Activated T-helper 17 cell treated with anti-CD3 and anti-CD28 coated beads, Interleukin-2, amount 50 U/mL, for 72 hours (primary cell): ENCODE measurements at places on chromosomes 13 and 19.

DNA sequence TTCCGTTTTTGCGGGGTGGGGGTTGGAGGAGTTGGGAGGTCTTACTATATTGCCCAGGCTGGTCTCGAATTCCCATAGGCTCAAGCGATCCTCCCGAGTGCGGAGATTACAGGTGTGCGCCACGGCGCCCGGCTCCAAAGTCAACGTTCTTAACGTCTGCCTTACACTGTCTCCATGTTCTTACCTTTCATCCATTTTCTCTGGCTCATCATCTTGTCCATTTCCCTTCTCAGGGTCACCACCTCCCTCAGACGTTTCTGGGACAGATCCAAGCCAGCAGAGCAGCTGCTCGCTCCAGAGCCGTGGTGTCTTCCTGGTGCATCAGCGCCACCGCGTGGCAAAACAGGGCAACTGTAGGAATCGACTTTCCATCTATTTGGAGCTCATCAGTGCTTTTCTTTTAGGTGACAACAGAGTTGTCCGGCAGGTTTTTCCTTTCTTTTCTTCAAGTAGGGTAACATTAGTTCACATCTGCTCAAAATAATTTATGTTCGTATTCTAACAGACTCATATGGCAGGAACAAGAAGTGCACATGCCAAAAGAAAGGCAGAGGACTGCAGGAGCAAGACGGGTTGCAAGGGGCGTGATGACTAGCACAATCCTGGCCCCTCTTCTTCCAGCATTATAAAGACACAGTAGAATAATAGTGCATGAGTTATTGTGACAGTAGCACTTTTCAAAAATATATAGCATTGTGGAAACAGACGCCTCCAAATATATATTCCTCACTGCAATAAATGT lies 103.1 kb upstream of the ABCC4 start:
- peaks cover 7% of the 10 kb centered on the region for H3K27me3 ChIP-seq
- H3K4me1 ChIP-seq = no peaks in the 10 kb centered on the region
- H3K27ac ChIP-seq = no peak overlapping the region
- no peaks in the 10 kb centered on the region for H3K36me3 ChIP-seq

DNA sequence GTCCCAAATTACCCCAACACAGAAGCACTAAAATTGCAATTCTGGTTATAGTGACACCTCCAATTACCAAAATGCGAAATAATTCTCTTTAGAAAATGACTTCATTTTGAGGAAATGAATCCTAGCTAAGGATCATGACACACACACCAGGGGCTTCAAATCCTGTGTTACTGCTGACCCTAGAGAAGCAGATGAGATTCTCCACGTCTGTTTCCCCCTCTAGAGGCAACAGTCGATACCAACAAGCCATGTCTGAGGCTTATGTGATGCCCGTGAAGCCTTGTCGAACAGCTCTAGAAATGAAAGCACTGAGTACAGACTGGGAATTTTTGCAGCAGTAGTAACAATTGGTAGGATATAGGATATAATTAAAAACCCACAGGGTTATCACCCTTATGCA lies 153.6 kb upstream of the TMTC4 start:
- H3K36me3 ChIP-seq = no peaks in the 10 kb centered on the region
- ATAC-seq = no peak
- H3K4me3 ChIP-seq = no peak overlapping the region
- no peak overlapping the region for H3K27ac ChIP-seq

- no peak overlapping the region for H3K4me3 ChIP-seq
- H3K27ac ChIP-seq = peak overlapping the region; percentile 50
- peaks cover 20% of the 10 kb centered on the region for H3K36me3 ChIP-seq
- no peaks in the 10 kb centered on the region for H3K27me3 ChIP-seq
- H3K4me1 ChIP-seq = peaks cover 11% of the 10 kb centered on the region
Measured at GRCh38 chr13:110882972-110883371, 31.9 kb downstream of the ANKRD10 start.

- peak overlapping the region; percentile 70 for H3K27ac ChIP-seq
- no peak for ATAC-seq
- H3K4me3 ChIP-seq = no peak overlapping the region
- no peaks in the 10 kb centered on the region for H3K36me3 ChIP-seq
Measured at GRCh38 chr13:40179445-40180281, 486.8 kb downstream of the FOXO1 start.

GRCh38 chr19:54207983-54208783 lies 7.5 kb downstream of the RPS9 start:
- peak overlapping the region; percentile 91 for H3K4me3 ChIP-seq
- peak; percentile 5 for ATAC-seq
- H3K27ac ChIP-seq = peak overlapping the region; percentile 73
- H3K36me3 ChIP-seq = peaks cover 91% of the 10 kb centered on the region
- peaks cover 45% of the 10 kb centered on the region for H3K4me1 ChIP-seq

DNA sequence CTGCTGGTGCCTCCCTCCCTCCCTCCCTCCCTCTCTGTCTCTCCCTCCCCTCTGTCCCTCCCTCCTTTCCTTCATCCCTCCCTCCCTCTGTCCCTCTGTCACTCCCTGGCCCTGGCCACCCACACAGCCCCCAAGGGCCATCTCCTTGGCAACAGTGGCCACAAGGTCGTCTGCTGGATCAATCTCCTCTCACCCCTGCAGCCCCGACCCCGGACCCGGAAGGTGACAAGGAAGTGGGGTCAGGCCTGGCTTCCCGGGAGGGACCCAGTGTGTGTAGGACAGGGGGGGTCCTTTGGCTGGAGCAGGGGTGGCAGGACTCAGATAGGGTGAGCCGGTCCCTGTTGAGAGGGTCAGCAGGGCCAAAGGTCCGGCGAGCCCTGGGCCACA lies 21.9 kb upstream of the TCF3 start:
- H3K4me1 ChIP-seq = no peaks in the 10 kb centered on the region
- ATAC-seq = no peak

DNA sequence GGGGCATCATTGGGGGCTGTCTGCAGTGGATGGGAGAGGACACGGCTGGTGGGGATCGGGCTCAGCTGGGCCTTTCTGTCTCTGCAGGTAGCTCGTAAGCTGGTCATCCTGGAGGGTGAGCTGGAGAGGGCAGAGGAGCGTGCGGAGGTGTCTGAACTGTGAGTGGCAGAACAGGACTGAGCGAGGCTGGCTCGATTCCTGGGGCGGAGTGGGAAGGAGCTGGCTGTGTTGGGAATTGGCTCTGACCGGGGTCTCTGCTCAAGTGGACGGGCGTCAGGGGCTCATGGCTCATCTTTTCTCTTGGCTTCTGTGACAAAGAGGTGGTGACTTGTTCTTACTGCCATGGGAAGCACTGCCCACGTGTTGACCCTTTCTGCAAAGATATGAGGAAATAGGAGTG lies 11.6 kb downstream of the TPM4 start:
- no peaks in the 10 kb centered on the region for H3K27me3 ChIP-seq
- H3K36me3 ChIP-seq = peaks cover 100% of the 10 kb centered on the region
- H3K4me1 ChIP-seq = peaks cover 14% of the 10 kb centered on the region
- H3K4me3 ChIP-seq = no peak overlapping the region

DNA sequence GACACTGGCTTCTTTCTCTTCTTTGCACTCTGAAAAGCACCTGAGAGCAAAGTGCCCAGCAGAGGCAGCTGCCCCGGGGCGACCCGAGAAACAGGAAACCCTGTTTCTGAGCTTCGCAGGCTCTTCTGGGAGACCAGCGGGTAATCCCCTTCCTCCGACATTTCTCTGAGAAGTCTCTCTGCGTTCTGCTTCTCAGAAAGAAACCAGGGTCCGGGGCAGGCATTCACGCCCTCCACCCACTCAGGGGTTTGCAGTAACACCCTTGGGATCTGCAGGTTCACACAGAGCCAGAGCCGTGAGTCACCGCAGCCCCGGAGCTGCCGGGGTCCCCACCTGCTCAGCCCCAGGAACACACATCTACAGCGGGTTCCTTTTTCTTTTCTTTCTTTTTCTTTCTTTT lies 86.0 kb downstream of the GADD45B start:
- H3K27ac ChIP-seq = peak overlapping the region; percentile 82
- H3K4me3 ChIP-seq = peak overlapping the region; percentile 82
- peaks cover 13% of the 10 kb centered on the region for H3K4me1 ChIP-seq
- ATAC-seq = peak; percentile 86

GRCh38 chr19:37977992-37978391 lies 71.0 kb downstream of the SIPA1L3 start:
- peaks cover 3% of the 10 kb centered on the region for H3K4me1 ChIP-seq
- no peaks in the 10 kb centered on the region for H3K27me3 ChIP-seq
- H3K36me3 ChIP-seq = no peaks in the 10 kb centered on the region
- no peak for ATAC-seq

- no peak overlapping the region for H3K27ac ChIP-seq
- H3K36me3 ChIP-seq = no peaks in the 10 kb centered on the region
- no peaks in the 10 kb centered on the region for H3K4me1 ChIP-seq
- ATAC-seq = no peak
- no peak overlapping the region for H3K4me3 ChIP-seq
Measured at GRCh38 chr13:33578786-33579185, 239.2 kb upstream of the RFC3 start.

DNA sequence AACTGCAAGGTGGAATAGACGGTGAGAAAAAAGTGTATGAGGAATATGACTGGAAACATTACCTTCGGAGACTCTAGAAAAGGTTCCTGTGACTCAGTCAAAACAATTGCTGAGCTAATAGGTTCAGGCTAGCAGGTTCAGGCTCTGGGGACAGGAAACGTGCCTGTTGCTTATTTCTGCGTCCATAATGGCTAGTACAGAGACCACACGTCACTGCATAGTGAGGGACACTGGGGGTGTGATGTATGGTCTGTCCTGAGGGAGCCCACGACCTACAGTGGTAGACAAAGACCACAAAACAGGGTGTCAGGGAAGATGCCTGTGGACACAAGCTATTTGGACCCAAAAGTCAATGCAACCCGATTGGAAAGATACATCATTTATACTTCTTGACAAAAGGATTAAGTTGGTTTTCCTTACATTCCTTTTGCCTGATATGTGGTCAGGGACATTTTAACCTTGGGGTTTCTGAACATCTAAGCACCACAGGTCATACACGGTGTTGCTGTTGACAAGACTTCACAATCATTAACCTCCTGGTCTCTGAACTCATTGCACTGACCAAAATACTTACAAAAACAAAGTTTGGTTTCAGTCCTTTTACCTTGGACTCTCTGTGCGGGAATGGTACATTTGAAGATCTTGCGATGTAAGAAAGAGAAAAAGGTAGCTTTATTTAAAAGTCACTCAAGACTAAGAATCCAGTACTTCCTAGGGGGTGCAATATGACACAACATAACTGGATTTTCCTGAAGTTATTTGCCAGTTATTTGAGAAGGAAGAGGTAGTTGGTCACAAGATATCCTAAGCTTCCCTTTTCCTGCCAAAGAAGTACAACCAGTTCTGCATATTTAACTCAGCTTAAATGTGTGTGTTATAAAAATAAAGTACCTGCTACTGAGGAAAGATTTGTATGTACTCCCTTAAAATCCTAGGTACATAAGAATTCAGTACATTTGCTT lies 20.0 kb downstream of the CRYL1 start:
- ATAC-seq = no peak
- peaks cover 18% of the 10 kb centered on the region for H3K36me3 ChIP-seq
- H3K4me1 ChIP-seq = no peaks in the 10 kb centered on the region
- no peaks in the 10 kb centered on the region for H3K27me3 ChIP-seq
